ENCODE measurements at places on chromosomes 3 and 15. TPM values are rescaled to one million over a fixed set of nuclear protein-coding genes. Genes with fewer than 3 reads are reported as not detected.

GRCh38 chr3:129211345-129211744, 27.6 kb upstream of the CNBP start:
- no peaks in the 10 kb centered on the region for H3K4me1 ChIP-seq
- peaks cover 3% of the 10 kb centered on the region for H3K27me3 ChIP-seq
- H3K27ac ChIP-seq: no peak overlapping the region
- H3K36me3 ChIP-seq: no peaks in the 10 kb centered on the region

DNA sequence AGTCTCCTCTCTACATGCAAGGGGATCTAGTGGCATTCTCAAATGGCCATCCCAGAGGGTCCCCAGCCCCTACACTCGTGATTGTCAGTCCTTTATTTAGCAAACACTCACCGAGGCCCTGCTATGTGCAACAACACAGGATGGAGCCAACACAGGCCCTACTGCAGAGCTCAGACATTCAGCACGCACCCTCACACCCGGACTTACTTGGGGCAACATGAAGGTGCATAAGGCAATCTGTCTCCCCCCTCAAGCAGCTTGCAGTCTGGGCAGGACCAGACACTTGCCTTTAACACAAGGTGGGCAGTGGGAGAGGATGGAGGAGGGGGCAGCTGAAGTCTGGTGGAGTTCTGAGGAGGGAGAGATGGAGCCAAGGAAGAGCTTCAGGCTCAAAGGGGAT, 258.4 kb downstream of the XXYLT1 start:
- DNase-seq: no peak
- no peaks in the 10 kb centered on the region for H3K36me3 ChIP-seq
- H3K4me1 ChIP-seq: peaks cover 22% of the 10 kb centered on the region
- no peak overlapping the region for H3K4me3 ChIP-seq

DNA sequence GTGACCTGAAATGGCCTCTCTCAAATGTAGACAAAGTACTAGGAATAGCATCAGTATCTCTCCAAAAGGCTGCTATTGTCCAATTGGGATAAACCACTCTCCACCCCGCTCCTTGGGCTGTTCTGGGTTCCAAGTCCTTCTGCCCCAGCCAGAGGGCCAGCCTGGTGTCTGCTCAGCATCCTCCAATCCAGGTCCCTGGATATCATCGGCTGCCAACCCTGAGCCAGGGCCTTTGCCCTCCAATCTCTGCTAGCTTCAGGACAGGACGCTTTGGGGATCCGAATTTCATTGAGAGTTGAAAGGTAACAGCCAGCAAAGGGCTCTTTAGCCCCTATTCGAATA, 119.3 kb upstream of the ADPGK start:
- no peaks in the 10 kb centered on the region for H3K4me1 ChIP-seq
- H3K27me3 ChIP-seq: peaks cover 21% of the 10 kb centered on the region
- no peaks in the 10 kb centered on the region for H3K36me3 ChIP-seq
- DNase-seq: no peak

- no peaks in the 10 kb centered on the region for H3K27me3 ChIP-seq
- H3K27ac ChIP-seq: no peak overlapping the region
- no peak for DNase-seq
Measured at GRCh38 chr3:88291486-88291885, 141.7 kb downstream of the C3orf38 start.

GNAT1 gene
- total RNA-seq: not detected

PIK3CB gene
- 19.9 TPM for total RNA-seq

ATP8B4 gene
- 0.54 TPM for total RNA-seq

WDR93 gene
- total RNA-seq: 0.16 TPM

SLC12A1 gene
- not detected for total RNA-seq

GPR87 gene
- not detected for total RNA-seq

ZDHHC19 gene
- not detected for total RNA-seq

PRR20G gene
- not detected for total RNA-seq

All from activated B cell treated with CpG ODN at 0.5 μM for 24 hours (primary cell).